SJSA1 (cell line): ENCODE measurements at places on chromosomes 13 and 19. TPM values are rescaled to one million over a fixed set of nuclear protein-coding genes. Genes with fewer than 3 reads are reported as not detected.
A peak's percentile ranks its signal among the peaks of the same experiment; 100 is the strongest.

- H3K36me3 ChIP-seq = no peaks in the 10 kb centered on the region
- H3K4me3 ChIP-seq = no peak overlapping the region
- H3K27me3 ChIP-seq = no peaks in the 10 kb centered on the region
- no peak for DNase-seq
Measured at GRCh38 chr13:67225252-67226159, 4.6 kb downstream of the PCDH9 start.

KLK4 gene
- not detected in 2 replicates for total RNA-seq

FBXW9 gene
- 9.0 and 13.2 TPM in 2 replicates for total RNA-seq

HCN2 gene
- 2.2 and 4.3 TPM in 2 replicates for total RNA-seq

DNA sequence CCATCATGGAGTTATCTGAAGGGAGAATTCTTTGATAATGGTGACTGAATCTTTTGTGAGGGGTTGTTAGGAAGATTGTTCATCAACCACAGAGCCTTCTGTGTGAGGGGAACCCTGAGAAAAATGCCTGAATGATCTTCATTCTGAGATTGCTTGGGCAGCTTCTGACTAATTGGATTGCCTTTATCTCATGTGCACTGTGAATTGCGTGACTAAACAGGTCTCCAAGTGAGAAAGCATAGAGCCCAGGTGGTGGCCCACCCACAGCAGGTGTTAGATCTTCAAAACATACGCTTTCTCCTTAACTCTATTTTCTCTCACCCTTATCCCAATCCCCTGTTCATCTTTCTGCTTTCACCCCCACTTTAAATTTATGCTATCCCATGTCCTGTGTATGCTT lies 58.3 kb downstream of the DOCK9 start:
- H3K4me3 ChIP-seq = no peak overlapping the region
- H3K27me3 ChIP-seq = no peaks in the 10 kb centered on the region
- peak; percentile 54 for DNase-seq
- H3K36me3 ChIP-seq = peaks cover 18% of the 10 kb centered on the region
- peaks cover 14% of the 10 kb centered on the region for H3K4me1 ChIP-seq
- H3K27ac ChIP-seq = no peak overlapping the region

ZNF470 gene
- total RNA-seq = 0.60 and 2.3 TPM in 2 replicates

- no peak overlapping the region for H3K27ac ChIP-seq
- H3K27me3 ChIP-seq = peaks cover 18% of the 10 kb centered on the region
- no peak overlapping the region for H3K4me3 ChIP-seq
Measured at GRCh38 chr13:28094306-28094705, 6.1 kb downstream of the FLT3 start.

DNA sequence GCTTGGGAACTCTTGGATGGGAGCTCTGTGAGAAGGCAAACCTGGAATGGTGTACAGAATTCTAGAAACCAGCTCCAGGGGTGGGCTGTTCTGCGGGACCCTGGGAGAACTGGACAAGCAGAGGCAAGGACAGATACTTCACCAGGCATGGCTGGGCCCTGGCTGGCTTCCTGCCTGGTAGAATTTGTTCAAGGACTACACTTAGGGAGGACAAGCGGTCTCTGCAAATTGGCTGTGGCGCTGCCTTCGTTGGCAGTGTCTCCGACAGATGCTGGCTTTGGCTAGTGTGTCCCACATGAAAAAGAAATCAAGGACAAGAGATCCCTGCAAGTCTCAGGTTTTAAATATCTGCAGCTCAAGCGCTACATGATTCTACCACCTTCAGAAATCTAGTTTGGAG lies 12.4 kb downstream of the CEBPG start:
- no peak for DNase-seq
- peaks cover 31% of the 10 kb centered on the region for H3K4me1 ChIP-seq
- no peak overlapping the region for H3K4me3 ChIP-seq
- H3K36me3 ChIP-seq = peaks cover 78% of the 10 kb centered on the region
- no peak overlapping the region for H3K27ac ChIP-seq

SIAH3 gene
- 0.08 TPM in 1 of 2 replicates, not detected in the other for total RNA-seq

DNA sequence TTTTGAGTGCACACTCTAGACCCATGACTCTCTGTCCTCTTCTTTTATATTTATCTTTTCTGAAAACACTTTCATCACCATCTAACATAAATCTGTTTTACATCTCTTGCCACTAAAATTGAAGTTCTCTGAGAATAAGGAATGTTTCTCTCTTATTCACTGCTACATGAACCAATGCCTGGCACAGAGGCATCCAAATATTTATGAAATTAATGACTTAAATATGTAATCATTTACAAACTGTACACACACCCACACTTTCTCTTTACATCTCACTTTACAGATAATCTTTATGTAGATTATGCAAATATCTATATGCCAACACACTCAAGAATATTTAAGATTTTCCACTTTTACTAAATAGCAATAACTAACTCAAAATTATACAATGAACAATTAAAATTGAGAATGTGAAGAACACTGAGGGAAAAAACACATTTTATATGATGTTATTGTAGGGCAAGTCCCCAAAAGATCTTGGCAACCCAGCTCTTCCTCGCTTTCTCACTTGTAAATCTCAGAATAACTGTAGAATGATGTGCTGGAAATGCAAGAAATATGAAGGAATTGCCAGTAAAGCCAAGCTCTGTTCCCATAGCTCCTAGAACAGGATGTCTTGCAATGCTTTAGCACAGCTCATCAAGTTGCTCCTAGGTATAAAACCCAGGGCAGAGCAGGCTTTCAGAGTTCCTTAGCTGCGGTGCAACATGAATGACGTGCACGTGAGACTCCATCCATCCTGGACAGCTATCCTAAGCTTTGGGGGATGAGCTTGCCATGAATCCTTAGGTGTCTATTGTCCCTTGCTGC lies 50.7 kb downstream of the UGGT2 start:
- no peaks in the 10 kb centered on the region for H3K27me3 ChIP-seq
- H3K36me3 ChIP-seq = no peaks in the 10 kb centered on the region
- no peak overlapping the region for H3K4me3 ChIP-seq

DNA sequence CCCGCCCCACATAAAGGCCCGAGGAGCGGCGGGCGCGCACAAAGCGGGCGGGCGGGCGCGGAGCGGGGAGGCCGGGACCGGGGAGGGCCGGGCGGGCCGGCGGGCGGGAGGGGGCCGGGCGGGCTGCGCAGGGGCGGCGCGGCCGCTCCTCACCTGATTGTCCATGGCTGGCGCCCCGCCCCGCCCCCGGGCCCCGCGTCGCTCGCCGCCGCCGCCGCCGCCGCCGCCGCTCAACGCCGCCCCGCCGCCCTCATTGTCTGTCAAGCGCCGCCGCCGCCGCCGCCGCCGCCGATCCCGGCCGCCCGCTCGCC lies 200 bp downstream of the MLLT1 start:
- no peak for DNase-seq
- H3K27me3 ChIP-seq = peaks cover 13% of the 10 kb centered on the region
- H3K4me1 ChIP-seq = peaks cover 19% of the 10 kb centered on the region
- H3K36me3 ChIP-seq = peaks cover 16% of the 10 kb centered on the region

GRCh38 chr13:92433963-92434362 lies 792.6 kb upstream of the GPC6 start:
- H3K36me3 ChIP-seq = no peaks in the 10 kb centered on the region
- H3K4me3 ChIP-seq = no peak overlapping the region
- no peak overlapping the region for H3K27ac ChIP-seq
- no peak for DNase-seq

GRCh38 chr13:25494698-25495411 lies 123.1 kb downstream of the ATP8A2 start:
- no peak for DNase-seq
- H3K27ac ChIP-seq = no peak overlapping the region
- H3K36me3 ChIP-seq = no peaks in the 10 kb centered on the region
- H3K4me1 ChIP-seq = no peaks in the 10 kb centered on the region
- no peak overlapping the region for H3K4me3 ChIP-seq

DNA sequence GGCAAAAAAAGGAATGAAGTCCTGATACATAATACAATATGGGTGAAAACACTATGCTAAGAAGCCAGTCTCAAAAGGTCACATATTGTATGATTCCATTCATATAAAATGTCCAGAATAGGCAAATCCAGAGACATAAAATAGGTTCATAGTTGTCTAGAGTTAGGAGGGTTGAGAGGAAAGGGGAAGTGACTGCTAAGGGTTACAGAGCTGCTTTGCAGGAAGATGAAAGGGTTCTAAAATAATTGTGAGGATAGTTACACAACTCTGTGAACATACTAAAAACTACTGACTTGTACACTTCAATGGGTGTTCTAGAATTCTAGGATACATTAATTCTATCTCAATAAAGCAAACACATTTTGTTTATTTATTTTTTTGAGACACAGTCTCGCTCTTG lies 25.7 kb downstream of the CAB39L start:
- H3K36me3 ChIP-seq = no peaks in the 10 kb centered on the region
- H3K4me3 ChIP-seq = no peak overlapping the region
- no peak overlapping the region for H3K27ac ChIP-seq
- no peaks in the 10 kb centered on the region for H3K4me1 ChIP-seq
- H3K27me3 ChIP-seq = no peaks in the 10 kb centered on the region

DNA sequence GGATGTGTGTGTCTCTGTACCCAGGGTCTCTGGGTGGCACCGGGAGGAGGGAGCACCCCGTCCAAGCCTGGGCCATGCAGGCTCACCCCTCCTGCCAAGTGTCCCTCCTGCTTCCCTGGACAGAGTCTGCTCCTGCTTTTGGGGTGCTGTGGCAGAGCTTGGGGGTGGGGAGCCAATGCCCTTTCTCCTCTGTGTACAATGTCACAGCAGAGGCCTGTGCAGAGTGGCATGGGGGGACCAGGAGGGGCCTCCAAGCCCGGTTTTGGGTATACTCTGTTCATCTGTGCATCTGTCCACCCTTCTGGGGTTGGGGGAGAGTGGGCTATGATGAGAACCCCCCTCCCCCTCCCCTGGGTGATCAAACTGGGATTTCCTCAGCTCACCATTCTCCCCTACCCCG lies 33.5 kb downstream of the PDE4A start:
- no peak overlapping the region for H3K4me3 ChIP-seq
- no peak for DNase-seq
- no peaks in the 10 kb centered on the region for H3K27me3 ChIP-seq
- H3K4me1 ChIP-seq = peaks cover 46% of the 10 kb centered on the region

DNA sequence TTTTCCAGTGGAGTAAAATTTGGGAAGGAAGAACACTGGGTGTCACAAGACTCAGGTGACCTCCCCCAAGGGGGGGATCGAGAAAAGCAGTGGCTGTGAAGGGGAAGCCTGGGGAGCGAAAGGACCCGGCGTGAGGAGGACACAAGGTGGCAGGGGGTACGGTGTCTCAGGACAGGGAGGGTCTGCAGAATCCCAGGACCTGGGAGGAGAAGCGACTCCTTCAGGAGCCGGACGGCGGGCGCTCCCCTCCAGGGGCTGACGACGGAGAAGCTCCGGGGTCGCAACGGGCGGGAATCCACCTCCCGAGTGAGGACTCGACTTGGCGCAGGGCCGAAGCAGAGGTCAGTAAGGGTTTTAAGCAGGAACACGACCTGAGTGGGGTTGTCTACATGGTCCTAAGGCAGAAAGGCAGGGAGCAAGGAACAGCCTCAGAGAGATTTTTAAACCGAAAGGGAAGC lies 529 bp downstream of the ZNF836 start:
- 0 out of 2 replicates have a peak overlapping the region, but pooled peaks have one; percentile 20 for H3K27ac ChIP-seq
- H3K4me1 ChIP-seq = peaks cover 5% of the 10 kb centered on the region
- H3K27me3 ChIP-seq = no peaks in the 10 kb centered on the region

DNA sequence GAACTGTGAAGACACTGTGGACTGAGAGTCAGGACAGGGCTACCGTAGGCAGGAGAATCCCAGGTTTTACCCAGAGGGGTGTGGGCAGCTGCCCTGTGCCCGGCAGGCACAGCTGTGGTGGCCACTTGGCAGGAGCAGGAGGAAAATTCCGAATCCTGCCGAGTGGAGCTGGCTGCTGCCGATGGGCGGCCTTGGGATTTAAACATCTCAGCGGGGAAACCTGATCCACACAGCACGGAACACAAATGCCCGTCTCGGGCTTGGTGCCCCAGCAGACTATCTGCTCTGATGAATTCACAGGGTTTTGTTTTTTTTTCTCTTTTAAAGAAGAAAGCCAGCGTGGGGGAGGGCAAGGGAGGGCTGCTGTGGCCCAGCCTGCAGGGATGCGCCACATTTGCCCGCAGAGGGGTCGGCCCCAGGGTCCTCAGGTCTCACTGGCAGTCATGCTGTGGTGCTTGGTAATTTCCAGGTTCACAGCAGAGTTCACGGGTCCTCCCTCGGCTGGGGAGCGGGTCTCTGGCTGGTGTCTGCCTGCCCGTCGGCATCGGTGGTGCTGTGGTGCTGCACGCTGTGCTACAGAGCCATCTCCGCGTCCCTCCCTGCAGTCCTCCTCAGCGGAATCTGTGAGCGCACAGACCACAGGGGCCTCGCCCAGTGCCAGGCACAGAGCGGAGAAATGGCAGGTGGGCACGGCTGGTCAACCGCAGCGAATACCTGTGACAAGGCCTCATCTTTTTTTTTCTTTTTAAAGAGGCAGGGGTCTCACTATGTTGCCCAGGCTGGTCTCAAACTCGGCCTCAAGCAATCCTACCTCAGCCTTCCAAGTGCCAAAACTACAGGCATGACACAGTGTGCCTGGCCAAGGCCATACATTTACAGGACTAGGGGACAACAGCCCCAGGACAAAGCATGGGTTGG lies 28.1 kb downstream of the MPND start:
- no peak overlapping the region for H3K4me3 ChIP-seq
- H3K27ac ChIP-seq = no peak overlapping the region
- no peaks in the 10 kb centered on the region for H3K27me3 ChIP-seq
- H3K4me1 ChIP-seq = peaks cover 35% of the 10 kb centered on the region
- H3K36me3 ChIP-seq = peaks cover 49% of the 10 kb centered on the region

GRCh38 chr19:58379246-58379645 lies 1.6 kb downstream of the ZNF837 start:
- no peak overlapping the region for H3K4me3 ChIP-seq
- peaks cover 13% of the 10 kb centered on the region for H3K4me1 ChIP-seq
- peak; percentile 29 for DNase-seq
